ENCODE measurements at places on chromosomes 5 and 9.

- no peak for DNase-seq
Measured at GRCh38 chr5:34869256-34869655, 30.3 kb downstream of the TTC23L start.

DNA sequence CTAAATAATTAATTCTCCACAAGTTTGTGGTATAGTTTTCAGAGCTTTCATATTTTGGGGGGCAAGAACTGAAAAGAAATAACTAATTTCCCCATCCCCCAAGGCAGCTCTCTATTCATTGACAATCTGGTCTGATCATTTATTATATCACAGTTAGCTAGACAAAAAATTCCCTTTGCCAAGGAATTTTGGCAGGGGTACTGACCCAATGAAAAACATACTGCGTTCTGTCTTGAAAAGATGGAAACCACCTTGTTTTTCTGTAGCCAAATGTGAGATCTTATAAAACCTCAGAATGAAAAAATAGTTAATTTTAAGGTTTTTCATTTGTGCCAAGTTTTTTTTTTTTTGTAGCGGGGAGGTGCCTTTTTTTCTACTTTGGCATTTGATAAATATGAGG, 1008.9 kb downstream of the EFNA5 start:
- DNase-seq: no peak

DNA sequence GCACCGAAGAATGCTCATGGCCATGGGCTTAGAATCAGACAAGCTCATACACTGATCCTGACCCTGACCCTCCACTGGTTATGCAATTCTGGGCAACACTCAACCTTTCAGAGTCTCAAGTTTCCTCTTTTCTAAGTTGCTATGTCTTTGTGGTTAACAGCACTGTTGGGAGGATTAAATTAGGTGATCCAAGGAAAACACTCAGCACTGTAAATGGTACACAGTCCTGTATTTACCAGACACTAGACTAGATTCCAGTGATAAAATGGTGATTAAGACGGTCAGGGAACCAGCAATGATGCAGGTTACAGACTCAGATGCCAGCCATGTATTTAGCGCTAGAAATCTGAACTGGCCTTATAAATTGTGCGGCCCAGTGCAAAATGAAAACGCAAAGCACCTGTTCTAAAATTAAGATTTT, 8.1 kb downstream of the ARL15 start:
- no peak for DNase-seq

DNA sequence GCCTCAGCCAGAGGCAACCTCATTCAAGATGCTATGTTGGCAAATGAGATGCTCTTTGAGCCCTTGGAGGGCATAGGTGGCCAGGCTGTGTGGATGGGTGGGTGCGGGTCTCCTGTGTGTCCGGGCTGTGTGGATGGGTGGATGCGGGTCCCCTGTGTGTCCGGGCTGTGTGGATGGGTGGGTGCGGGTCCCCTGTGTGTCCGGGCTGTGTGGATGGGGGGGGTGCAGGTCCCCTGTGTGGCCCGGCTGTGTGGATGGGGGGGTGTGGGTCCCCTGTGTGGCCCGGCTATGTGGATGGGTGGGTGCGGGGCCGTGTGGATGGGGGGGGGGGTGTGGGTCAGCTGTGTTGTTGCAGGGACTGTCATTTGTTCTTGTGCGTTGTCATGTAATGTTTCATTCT, 136.6 kb upstream of the COL5A1 start:
- no peak for DNase-seq

DNA sequence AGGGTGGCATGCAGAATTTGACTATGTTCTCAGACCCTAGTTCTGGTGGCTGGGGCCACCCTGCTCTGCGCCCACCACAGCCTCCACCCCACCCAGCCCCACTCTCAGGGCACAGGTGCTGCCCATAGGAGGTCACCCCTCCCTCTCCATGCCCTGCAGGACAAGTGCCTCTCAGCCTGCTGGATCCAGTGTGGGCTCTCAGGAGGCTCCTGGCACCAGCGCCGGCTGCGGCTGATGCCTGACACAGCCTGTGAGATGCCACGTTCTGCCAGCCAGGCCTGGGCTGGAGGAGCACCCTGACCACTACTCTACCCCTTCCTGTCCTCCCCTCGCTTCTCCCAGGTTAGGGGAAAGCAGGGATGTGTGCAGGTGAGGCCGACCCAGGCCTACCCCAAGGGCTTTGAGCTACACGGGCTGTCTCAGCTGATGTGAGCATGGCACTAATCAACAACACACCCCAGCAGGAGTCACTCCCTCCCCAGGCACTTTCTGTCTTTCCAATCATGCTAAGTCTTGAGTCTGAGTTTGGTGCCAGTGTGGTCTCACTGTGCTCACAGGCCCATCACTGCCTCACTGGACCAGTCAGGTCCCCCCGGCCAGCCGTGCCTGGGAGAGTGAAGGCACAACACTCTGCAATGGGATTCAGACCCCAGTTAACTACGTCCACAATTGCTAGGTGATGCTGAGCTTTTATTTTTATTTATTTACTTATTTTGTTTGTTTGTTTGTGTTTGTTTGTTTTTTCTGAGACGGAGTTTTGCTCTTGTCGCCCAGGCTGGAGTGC, 12.1 kb upstream of the BARX1 start:
- no peak for DNase-seq

DNA sequence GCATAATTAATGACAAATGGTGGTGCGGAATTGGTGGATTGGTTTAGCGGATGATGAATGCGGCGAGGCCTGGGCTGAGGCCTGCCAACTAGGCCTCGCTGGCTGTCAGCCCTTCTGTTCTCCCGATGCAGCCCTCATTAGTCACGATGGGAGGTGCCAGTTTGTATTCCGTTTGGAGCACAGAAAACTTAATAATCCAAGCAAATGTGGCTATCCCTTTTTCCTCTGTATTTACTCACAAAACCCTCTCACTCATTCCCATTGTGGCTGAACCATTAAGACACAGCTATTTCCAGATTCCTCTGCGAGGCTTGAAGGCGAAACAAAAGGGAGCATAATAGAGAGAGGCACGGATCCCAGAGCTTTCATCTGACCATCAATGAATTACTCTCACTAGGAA, 114.3 kb downstream of the MVB12B start:
- DNase-seq: no peak

GRCh38 chr5:172182291-172182690, 5.7 kb downstream of the STK10 start:
- DNase-seq: no peak

DNA sequence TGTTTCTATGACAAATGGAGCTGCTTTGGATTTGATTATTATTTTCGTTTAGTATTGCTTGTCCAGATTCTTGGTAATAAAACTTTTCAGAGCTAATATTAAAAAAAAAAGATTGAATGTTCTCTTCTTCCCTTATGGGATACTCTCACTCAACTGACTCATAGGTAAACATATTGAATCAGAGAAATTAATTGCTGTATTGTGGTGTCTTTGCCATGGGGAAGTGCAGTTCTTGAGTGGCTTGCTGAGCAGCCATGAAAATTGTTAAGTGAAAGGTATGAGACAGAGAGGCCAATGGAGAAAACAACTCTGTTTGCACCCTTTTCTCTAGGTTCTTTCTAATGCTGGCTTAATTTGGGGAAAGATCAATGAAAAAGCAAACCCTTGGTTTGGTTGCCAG, 149.9 kb upstream of the HMHB1 start:
- DNase-seq: no peak

DNA sequence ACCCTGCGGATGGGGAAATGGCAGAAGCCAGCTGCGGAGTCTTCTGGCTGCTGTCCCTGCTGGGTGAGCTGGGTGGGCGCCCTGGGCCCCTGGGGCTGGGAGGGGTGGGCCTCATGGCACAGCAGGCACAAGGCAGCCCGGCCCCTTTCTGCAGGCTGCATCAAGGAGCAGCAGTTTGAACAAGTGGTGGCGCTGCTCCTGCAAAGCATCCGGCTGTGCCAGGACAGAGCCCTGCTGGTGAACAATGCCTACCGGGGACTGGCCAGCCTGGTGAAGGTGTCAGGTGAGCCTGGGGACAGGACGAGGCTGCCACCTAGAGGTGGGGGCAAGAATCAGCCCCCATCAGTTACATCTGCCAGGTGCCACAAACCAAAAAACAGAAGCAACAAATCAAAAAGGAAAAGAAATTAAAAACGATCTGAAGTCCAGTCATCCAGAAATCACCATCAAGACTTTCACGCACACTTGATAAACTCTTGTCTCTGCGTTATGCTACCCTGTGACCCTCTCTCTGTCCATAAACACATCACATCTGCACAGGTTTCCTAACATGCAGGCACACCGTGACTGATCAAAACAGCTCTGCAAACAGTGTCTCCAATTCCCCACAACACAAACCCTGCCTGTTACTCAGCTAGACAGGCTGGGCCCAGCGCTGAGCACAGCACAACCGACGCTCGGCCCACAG, 13.9 kb downstream of the REXO4 start:
- DNase-seq: peak; percentile 42

DNA sequence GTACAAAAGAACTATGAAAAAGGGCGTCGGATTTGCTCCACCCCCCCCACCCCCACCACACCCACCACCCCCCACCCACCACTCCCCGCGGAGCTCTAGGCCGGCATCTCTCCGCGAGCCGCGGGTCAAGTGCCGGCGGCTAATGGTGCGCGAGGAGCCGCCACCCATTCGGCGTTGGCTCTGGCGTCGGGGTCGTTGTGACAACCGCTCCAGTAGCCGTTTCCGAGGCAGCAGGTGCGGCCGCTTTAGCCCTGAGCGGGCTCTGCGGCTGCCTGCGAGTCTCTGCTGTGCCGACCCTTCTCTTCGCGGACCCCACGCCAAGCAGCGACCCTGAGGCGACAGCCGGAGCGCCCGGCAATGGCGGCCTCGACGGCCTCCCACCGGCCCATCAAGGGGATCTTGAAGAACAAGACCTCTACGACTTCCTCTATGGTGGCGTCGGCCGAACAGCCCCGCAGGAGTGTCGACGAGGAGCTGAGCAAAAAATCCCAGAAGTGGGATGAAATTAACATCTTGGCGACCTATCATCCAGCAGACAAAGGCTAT, at the start of gene PPP1R2B:
Gene PPP1R2B, plus strand, starts transcription at position 90 of the 546 bp plus-strand sequence. Its CDS starts 268 bp downstream, at position 358.
- DNase-seq: no peak

Data from stimulated activated CD4-positive, alpha-beta T cell treated with anti-CD3 and anti-CD28 coated beads, Interleukin-12 subunit alpha, Interleukin-12 subunit beta, amount 100 ng/mL, for 48 hours (primary cell).